Activated CD8-positive, alpha-beta memory T cell treated with anti-CD3 and anti-CD28 coated beads for 48 hours (primary cell): ENCODE measurements at places on chromosomes 11 and 22.

GRCh38 chr11:14873632-14874031 is 18.4 kb downstream of the CYP2R1 start:
- no peak for DNase-seq

DNA sequence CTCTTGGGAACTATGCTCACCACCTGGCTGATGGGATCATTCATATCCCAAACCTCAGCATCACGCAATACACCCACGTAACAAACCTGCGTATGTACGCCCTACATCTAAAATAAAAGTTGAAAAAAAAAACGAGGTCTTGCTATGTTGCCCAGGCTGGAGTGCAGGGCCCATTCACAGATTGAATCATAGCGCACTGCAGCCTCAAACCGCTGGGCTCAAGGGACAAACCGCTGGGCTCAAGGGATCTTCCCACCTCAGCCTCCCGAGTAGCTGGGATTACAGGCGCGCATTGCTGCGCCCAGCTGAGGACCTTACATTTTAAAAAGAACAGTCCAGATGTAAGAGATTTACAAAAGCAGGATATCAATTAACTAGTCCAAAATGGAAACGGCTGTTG is 41.9 kb upstream of the EMID1 start:
- DNase-seq: no peak

- DNase-seq: no peak
Observed at GRCh38 chr11:33320814-33321330, 63.7 kb downstream of the HIPK3 start.

DNA sequence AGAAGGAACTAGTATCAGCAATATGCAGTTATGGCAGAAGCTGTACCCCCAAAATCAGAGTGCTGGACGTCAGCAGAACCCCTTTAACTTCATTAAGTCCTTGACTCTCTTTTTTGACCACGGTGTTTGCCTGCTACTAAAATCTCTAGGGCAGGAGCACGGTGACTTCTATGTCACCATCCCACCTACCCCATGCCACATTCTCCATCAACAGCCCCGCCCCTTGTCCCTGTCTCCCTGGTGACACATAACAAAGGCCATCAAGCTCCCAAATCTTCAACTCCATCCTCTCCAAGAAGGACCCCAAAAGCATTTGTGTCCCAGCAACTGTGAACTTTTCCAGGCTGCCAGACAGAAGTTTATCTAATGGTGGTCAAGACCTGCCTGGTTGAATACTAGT is 894 bp downstream of the ADA2 start:
- DNase-seq: no peak

- no peak for DNase-seq
Observed at GRCh38 chr11:1870721-1871466, 18.0 kb downstream of the LSP1 start.

DNA sequence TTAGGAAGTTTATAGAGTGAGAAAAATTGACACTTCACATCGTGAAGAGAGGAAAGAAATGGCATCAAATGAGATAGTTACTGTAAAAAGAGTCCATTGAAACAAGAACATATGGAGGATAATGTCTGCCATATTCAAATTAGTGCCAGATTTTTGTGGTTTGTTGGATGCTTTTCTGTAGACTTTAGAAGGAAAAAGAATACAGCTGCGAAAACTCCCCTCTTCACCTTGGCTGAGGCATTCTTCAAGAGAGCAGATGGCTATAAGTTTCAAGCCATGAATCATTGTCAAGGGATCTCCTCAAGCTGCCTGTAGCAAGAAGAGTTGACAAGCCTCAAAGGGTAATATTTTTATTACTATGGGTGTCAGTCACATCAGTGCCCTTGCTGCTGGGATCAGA is 507.4 kb upstream of the RAG2 start:
- DNase-seq: no peak

- DNase-seq: no peak
Observed at GRCh38 chr11:105274631-105275030, 135.1 kb upstream of the CARD18 start.

GRCh38 chr11:130414107-130415080 is 14.0 kb downstream of the ADAMTS8 start:
- no peak for DNase-seq

GRCh38 chr11:86978756-86979608 is 23.8 kb upstream of the FZD4 start:
- no peak for DNase-seq
